Hepatocyte (in vitro differentiated cells): ENCODE measurements at places on chromosomes 16 and 17. TPM values are rescaled to one million over a fixed set of nuclear protein-coding genes. Genes with fewer than 3 reads are reported as not detected.
A peak's percentile ranks its signal among the peaks of the same experiment; 100 is the strongest.

DNA sequence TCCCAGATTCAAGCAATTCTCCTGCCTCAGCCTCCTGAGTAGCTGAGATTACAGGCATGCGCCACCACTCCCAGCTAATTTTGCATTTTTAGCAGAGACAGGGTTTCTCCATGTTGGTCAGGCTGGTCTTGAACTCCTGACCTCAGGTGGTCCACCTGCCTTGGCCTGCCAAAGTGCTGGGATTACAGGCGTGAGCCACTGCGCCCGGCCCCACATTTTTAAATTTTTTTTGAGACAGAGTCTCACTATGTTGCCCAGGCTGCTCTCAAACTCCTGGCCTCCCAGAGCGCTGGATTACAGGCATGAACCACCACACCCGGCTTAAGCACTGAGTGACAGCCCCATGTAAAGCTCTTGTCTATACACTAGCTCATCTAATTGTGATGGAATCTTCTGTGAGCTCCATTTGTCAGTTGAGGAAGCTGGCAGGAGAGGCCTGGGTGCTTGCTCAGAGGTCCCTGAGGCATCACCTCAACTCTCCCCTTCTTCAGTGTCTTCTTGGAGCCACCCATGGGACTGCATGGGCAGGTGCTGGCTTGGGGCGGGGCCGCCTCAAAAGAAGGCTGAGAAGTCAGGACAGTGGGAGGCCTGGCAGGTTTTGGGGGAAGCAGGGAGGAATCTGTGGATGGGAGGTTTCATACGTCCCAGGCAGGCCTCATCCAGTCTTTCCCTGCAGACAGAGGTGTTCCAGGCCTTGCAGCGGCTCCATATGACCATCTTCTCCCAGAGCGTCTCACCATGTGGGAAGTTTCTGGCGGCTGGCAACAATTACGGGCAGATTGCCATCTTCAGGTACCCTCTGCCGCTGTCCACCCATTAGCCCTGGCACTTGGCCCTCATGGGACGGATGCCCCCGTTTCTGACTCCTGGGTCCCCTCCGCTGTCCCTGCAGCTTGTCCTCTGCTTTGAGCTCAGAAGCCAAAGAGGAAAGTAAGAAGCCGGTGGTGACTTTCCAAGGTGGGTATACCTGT, 1.5 kb downstream of the THOC6 start:
- DNase-seq: peak; percentile 23
- H3K4me3 ChIP-seq: no peak overlapping the region
- no peaks in the 10 kb centered on the region for H3K27me3 ChIP-seq
- peaks cover 28% of the 10 kb centered on the region for H3K4me1 ChIP-seq
- H3K27ac ChIP-seq: no peak overlapping the region

The ZC3H7A gene
- total RNA-seq: 38.0 and 40.3 TPM in 2 replicates

DNA sequence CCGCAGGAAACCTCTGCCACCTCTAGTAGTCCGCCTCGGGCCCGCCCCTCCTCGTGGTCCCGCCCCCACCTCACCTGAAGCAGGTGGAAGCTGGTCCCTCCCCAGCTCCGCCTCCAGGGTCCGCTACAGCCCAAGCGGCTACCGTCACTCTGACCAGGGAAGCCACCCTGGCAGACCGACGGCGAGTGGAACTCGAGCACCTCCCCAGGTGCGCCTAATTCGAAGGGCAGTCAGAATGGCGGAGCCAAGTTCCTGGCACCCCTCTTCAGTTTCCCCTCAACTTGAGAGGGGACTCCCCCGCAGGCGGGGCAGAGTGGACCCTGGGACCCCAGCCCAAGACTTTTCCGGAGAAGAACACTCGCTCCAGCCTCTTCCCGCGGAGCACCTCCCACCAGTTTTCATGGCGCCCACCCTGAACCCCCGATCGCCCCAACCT, 507 bp downstream of the FHOD1 start:
- H3K4me3 ChIP-seq: peak overlapping the region; percentile 86
- H3K27ac ChIP-seq: peak overlapping the region; percentile 91
- H3K27me3 ChIP-seq: peaks cover 28% of the 10 kb centered on the region

DNA sequence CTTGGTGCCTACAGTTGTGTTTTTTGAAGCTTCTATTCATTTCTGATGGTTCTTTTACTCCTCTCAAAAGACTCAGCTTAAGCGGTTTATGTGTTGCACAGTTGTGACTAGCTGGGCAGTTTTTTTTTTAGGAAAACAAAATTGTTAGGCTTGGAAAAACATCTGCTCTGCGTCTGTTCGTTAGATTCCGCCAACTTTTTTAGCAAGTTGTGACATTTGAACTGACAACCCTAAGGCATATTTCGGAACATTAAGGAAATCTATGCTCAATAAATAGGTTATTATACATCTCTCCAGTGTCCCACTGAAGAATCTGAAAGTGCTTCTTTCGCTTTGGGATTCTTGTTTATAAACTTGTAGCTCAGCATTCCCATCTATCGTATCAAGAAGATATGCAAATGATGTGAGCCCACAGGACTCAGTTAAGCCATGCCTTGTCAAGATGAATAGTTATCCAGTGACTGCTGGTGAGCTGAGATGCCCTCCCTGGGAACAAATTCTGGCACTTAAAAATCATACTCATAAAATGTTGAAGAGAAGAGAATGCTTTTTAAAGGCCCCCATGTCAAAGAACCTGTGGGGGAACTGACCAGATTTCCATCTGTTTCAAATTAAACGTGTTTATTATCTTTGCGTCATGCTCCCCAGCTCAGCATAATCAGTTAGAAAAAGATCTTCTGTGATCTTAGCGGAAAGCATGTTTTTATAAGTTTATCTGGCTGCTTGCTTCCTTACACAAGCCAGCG, 109.0 kb upstream of the FAM20A start:
- DNase-seq: no peak
- H3K4me1 ChIP-seq: peaks cover 10% of the 10 kb centered on the region
- H3K27me3 ChIP-seq: no peaks in the 10 kb centered on the region
- no peaks in the 10 kb centered on the region for H3K36me3 ChIP-seq
- peak overlapping the region; percentile 5 for H3K27ac ChIP-seq

DNA sequence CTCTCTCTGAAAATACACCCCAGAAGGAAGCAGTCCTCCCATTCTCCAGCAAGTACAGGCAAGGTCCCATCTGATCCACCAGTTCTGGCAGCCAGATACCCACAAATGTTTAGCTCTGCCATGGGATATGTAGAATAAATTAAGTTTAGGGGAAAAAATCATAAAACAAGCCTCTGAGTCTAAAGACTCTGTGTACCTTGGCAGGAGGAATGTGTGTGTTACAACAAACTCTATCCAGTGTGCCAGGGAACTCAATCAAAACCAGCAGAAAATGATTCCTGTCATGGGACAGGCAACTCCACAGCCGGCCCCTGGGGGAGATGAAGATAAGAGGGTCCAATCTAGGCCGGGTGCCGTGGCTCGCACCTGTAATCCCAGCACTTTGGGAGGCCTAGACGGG, 73.4 kb downstream of the MRM3 start:
- H3K4me1 ChIP-seq: peaks cover 34% of the 10 kb centered on the region
- H3K4me3 ChIP-seq: no peak overlapping the region
- DNase-seq: no peak
- no peaks in the 10 kb centered on the region for H3K27me3 ChIP-seq
- no peaks in the 10 kb centered on the region for H3K36me3 ChIP-seq
- no peak overlapping the region for H3K27ac ChIP-seq

GRCh38 chr16:17830651-17831050, 359.9 kb upstream of the XYLT1 start:
- H3K27me3 ChIP-seq: no peaks in the 10 kb centered on the region
- H3K4me1 ChIP-seq: no peaks in the 10 kb centered on the region
- no peaks in the 10 kb centered on the region for H3K36me3 ChIP-seq
- no peak for DNase-seq
- no peak overlapping the region for H3K27ac ChIP-seq

GRCh38 chr17:55794725-55795482, 44.1 kb downstream of the PCTP start:
- no peaks in the 10 kb centered on the region for H3K4me1 ChIP-seq
- no peak overlapping the region for H3K4me3 ChIP-seq
- H3K27ac ChIP-seq: peak overlapping the region; percentile 1
- H3K27me3 ChIP-seq: no peaks in the 10 kb centered on the region

DNA sequence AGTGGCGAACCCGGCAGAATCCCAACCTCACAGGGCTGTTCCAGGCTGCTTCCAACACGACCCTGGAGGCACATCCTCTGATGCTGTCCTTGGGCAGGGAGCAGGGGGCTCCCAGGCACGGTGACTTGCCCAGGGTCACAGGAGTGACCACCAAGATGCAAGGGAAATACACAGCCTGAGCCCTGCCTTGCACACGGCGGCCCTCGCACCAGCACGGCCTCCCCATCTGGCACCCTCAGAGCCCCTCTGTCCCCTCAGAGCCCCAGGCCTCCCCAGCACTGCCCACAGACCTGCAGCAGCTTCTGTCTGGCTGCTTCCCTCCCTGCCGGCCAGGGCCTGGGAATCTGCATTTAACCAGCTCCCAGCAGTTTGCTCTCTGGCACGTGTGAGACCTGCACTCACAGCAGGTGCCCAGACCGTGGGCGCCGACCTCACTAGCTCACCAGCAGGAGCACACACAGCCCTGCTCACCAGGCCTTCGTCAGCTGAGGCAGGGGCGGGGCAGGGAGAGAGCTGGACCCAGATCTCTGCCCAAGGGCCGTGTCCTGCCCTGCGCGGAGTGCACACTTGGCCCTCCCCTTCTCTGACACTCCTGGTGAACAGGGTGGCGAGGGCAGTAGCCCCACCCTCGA, 29.7 kb upstream of the ZC3H18 start:
- H3K27ac ChIP-seq: no peak overlapping the region
- no peaks in the 10 kb centered on the region for H3K36me3 ChIP-seq
- DNase-seq: no peak
- H3K4me1 ChIP-seq: no peaks in the 10 kb centered on the region
- peaks cover 5% of the 10 kb centered on the region for H3K27me3 ChIP-seq
- no peak overlapping the region for H3K4me3 ChIP-seq

The OTOP2 gene
- total RNA-seq: 0.16 and 1.1 TPM in 2 replicates

DNA sequence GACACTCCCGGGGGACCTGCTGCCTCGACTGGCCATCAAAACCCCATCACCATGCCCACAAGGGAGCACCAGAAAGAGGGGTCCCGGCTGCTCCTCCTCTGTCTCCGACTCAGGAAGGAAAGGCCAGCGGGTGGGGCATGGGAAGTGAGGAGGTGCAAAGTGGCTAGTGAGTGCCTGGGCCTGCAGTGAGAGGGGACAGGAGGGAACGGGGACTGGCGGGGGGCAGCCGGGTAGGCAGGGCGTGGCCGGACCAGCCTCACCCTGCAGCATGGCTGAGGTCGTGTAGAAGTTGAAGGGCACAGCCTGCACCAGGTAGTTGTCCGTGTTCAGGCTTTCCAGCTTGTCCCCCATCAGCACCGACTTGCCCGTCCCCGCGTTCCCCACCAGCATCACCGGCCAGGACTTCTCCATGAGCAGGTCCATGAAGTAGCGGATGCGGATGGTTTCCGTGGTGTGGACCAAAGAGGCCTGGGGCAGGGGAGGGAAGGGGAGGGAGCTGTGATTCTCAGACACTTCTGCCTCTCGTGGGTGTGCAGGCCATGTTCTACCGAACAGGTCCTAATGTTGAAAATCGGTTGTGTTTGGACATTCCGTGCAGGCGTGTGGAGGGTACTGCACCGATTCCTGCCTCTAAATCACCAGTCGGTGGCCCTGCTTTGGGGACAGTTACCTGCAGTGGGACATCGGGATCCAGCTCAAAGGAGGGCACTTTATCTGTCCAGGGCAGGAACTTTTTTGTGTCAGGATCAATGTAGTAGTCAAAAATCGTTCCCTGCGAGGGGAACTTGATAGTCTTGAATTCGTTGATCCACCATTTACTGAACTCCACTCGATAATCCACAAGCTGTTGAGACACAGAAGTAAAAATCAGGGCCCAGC, 91.7 kb downstream of the DNAH17 start:
- H3K27ac ChIP-seq: no peak overlapping the region
- H3K36me3 ChIP-seq: no peaks in the 10 kb centered on the region
- H3K4me1 ChIP-seq: peaks cover 2% of the 10 kb centered on the region

GRCh38 chr17:661509-661908, 53.1 kb downstream of the VPS53 start:
- no peak overlapping the region for H3K27ac ChIP-seq
- H3K4me1 ChIP-seq: no peaks in the 10 kb centered on the region
- DNase-seq: no peak
- no peak overlapping the region for H3K4me3 ChIP-seq
- H3K27me3 ChIP-seq: no peaks in the 10 kb centered on the region

GRCh38 chr16:9033125-9033830, 58.2 kb upstream of the HAPSTR1 start:
- peak; percentile 70 for DNase-seq
- no peaks in the 10 kb centered on the region for H3K36me3 ChIP-seq

DNA sequence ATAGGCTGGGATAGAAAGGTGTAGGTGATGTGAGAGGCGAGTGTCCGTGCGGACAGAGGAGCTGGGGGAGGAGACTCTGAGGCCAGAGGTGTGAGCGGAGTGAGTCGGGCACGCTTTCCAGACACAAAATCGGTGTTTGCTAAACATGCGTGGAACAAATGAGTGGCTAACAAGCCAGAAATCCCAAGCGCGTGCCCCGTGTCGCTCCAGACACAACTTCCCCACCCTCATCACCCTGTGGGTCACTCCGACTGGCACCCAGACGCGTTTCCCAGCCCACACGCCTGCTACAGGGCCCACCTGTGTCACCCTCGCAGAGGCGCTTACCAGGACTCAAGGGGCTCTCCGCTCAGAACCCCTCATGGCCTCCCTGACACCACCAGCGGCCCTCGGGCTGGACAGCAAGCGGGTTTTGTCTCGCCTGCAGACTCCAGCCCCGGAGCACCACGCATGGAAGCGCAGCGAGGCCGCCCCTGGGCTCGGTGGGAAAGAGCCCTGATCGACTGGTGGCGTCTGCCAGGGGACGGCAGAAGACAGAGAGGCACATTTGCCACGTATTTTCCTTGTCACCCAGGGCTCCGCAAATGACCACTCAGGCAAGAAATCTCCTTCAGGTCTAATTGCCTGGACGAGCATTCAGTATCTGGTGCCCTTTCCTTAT, 6.0 kb upstream of the RPH3AL start:
- H3K4me3 ChIP-seq: no peak overlapping the region
- H3K36me3 ChIP-seq: no peaks in the 10 kb centered on the region
- H3K4me1 ChIP-seq: peaks cover 8% of the 10 kb centered on the region
- DNase-seq: no peak
- no peak overlapping the region for H3K27ac ChIP-seq

DNA sequence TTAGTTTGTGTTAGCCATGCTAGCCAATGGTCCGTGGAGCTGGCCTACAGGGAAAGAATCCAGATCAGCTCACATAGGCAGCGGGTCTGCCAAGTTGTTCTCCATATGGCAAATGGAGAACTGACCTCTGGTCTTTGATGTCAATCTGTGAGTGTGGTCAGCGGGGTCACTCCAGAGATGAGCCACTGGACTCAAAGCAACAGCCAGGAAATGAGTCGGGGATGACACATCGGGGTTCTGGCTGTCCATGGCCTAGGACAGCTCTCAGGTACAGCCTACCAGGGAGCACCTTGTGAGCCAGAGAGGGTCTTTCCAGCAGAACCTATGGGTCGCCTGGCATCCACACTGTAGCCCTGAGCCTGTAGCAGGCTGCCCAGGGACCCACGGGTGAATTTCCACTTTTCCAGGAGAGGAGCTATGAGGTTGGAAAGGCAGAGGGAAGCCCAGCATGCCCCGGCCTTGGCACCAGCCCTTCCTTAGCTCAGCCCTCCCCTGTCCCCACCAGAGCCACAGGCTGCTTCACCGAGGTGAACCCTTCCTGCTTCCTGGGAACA, 203.0 kb upstream of the TNRC6C start:
- H3K27ac ChIP-seq: no peak overlapping the region
- no peaks in the 10 kb centered on the region for H3K36me3 ChIP-seq
- H3K4me1 ChIP-seq: no peaks in the 10 kb centered on the region
- H3K27me3 ChIP-seq: no peaks in the 10 kb centered on the region
